Astrocyte of the spinal cord (primary cell): ENCODE measurements at places on chromosomes 2 and 18.
A peak's percentile ranks its signal among the peaks of the same experiment; 100 is the strongest.

DNA sequence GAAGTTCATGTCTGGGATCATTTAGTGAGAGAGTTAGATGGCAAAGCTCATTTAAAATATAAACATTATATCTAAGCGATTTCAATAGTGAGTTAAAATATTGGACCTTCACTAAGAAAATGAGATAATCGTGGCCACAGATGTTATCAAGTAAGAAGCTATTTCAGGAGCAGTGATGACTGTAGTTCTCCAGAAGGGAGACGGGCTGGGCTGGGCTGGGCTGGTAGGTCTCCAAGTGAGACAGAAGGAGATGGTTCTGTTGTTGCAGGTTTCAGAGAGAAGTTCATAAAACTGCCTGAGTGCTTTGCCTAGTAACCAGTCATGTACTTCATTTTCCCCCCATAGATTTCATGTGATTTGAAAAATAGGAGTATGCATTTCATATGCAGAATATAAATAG lies 130.1 kb upstream of the DAPL1 start:
- DNase-seq, result no peak

- no peak for DNase-seq
Observed at GRCh38 chr18:78784861-78785260, 194.8 kb upstream of the SALL3 start.

GRCh38 chr2:180010701-180011100 lies 3.6 kb upstream of the CWC22 start:
- no peak for DNase-seq

DNA sequence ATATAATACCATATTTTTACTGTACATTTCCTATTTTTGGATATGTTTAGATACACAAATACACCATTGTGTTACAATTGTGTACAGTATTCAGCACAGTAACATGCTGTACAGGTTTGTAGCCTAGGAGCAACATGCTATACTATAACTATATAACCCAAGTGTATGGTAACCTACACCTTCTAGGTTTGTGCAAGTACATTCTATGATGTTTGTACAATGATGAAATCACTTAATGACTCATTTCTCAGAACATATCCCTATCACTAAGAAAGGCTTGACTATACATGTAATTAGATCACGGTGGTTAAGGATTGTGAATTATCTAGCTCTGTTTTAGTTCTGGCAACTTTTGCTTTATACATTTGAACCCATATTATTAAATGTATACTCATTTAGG lies 31.3 kb downstream of the NPHP1 start:
- peak; percentile 42 for DNase-seq

- no peak for DNase-seq
Observed at GRCh38 chr18:21759836-21760235, 19.2 kb downstream of the MIB1 start.

GRCh38 chr2:157866666-157867642 lies 9.2 kb downstream of the ACVR1 start:
- DNase-seq, result no peak

DNA sequence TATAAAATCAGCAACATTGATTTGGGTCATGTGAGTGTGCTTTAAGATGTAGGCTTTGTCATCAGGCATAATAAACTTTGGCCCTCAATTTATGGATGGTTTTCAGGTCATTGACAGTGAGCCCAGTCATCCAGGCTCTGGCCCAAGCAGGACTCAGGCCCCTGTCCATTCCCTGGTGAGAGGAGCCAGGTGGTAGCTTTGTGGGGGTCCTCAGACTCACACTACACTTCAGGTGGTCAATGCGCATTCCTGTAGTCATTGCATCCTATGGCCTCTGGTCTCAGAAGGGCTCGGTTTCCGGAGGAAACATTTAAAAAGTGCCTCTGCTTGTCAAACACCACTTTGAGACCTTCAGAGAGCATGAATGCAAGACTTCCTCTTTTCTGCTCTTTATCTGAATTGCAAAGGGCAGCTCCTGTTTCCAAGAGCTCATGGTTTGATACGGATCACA lies 20.2 kb downstream of the LGALSL start:
- DNase-seq, result no peak

GRCh38 chr2:108889907-108890306 lies 99.1 kb downstream of the EDAR start:
- DNase-seq, result no peak

DNA sequence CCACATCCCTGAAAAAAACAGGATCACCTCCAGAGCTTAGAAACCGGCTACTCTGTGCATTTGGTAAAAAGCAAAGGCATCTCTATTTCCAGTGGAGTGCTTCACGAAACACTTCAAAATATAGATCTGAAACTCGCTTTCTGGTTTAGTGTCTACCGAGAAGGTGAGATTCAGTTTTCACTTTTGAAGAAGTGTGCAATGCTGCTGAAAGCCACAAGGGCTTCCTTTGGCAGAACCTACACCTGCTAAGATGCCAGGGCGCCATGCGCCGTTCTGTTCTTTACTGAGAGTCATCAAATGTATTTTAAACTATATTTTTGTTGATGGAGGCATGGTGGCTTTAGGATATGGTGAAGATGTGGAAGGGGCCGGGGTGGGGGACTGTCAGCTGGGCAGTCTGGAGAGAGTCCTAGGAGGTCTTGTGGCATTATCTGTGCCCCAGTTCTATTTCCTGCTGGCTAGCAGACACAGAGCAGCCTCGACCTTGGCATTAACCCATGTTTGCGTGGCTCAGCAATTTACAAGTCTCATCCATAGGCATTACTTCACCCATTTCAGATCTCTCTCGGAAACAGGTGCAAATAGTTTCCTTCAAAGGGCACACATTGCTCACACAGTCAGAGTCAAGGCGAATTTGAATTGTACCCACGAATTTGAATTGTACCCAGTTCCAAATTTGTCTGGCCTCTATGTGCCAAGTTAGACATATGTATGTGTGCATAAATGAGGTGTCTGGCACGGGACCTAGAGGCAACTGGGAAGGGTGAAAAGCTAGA lies 46.7 kb upstream of the KCNF1 start:
- DNase-seq, result no peak

GRCh38 chr2:64945973-64946768 lies 43.0 kb upstream of the SLC1A4 start:
- peak; percentile 17 for DNase-seq

DNA sequence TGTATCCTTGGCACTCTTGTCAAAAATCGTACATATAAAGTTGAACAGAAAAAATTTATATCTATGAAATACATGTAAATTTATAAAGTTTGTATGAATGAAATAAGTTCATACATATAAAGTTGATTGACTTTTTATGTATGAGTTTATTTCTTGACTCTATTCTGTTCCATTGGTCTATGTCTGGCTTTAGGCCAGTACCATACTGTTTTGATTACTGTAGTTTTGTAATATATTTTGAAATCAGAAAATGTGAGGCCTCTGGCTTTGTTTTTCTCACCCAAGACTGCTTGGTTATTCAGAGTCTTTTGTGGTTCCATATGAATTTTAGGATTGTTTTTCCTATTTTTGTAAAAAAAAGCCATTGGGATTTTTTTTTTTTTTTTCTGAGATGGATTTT lies 41.8 kb upstream of the SP9 start:
- no peak for DNase-seq

GRCh38 chr18:493986-494983 lies 6.2 kb downstream of the COLEC12 start:
- DNase-seq, result peak; percentile 30

DNA sequence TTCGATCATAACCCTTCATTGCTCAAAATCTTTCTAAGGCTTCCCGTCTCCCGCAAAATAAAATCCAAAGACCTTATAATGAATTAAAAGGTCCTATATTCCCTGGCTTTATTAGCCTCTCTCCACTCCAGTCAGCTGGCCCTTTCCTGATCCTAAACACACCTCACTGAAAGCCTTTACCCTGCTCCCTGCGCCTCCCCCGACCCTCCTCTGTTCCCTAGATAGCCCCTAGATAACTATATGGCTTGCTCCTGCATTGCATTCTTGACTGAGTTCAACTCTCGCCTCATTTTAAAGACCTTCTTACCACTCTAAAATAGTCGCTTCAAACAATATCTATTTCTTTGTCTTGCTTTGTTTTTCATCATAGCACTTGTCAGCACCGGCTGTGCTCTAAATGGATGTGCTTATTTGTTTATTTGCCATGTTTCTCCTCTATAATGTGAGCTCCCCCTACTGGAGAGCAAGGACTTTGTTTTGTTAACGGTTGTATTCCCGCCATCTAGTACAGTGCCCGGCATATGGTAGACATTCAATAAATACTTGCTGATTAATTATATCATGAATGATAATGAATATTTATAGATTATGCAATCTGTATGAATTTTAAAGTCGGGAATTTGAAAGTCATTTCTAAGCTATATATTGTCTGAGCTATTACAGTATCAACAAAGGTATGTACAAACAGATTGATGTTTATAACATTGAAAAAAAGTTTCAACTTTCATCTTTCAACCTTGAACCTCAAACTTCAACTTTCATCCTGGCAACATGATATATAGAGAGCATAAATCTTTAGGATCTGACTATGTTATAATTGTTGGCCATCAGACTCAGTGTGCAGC lies 32.4 kb upstream of the VIT start:
- peak; percentile 77 for DNase-seq

GRCh38 chr18:361100-361732 lies 93.4 kb upstream of the THOC1 start:
- no peak for DNase-seq

DNA sequence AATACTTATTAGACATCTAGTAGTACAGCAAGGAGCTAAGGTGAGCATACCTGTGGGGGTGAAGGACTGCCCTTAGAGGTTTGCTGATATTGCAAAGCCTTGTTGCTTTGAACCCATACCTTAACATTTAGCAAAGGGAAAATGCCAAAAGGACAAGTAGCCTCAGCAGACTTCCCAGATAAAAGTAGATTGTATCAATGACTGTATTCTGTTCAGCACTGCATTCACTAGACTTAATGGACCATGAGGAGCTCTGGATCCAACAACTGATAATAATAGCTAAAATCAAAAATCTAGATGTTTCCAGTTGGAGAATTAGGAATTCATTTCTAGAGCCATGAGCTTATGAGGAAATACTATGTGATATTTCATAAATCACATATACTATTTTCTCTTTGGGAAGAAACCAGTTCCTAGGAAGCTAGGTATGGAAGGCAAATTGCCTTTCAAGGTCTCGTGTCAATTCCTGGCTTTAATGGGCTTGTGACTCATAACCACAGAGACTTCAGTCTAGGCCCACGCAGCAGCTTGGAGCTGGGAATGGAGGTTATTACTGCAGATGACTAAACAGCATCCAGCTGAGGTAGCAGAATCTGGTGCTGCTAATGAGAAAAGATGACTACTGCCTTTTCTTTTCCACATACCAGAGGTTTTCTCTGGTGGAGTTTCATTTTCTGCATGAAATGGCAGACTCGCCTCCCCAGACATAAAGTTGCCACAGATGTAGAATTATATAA lies 191.2 kb upstream of the NABP1 start:
- peak; percentile 98 for DNase-seq

- DNase-seq, result no peak
Observed at GRCh38 chr18:36047521-36047920, 19.8 kb downstream of the RPRD1A start.

DNA sequence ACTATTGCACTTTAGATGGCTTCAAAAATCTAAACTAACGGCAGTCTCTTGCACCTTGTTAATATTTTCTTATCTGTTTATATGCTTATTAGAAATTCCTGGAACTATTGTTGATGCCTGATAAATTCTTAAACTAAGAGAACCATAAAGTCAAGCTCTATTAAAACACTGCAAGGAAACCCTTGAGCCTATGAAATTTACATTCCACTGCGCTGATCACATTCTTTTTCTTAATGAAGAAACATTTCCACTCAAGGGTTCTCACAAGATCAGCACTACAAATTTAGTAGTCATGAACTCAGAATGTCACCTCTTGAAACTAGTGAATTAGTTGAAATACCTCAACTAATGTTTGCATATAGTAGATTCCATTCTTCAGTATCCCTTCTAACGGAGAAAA lies 331.8 kb upstream of the SLC8A1 start:
- DNase-seq, result no peak

GRCh38 chr2:181112916-181113315 lies 132.5 kb downstream of the UBE2E3 start:
- DNase-seq, result no peak

GRCh38 chr2:134148843-134149472 lies 104.9 kb upstream of the MGAT5 start:
- no peak for DNase-seq

DNA sequence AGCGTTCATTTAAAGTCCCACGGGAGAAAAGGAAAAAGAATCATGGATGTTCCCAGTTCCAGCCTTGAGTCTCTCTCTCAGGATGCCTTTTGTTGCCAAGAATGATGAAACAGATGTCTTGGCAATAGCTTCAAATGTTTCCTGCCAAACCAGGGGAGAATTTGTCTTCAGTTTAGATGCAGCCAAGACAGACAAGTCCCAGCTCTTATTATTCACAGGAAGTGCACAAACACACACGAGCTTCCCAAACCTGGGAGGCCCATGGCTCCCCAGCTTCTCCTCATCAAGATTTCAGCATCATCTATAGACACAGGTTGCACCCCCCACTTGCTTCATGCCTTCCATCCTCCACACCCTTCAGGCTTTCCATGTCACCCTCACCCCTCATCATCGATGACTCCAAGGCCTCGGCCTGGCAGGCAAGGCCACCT lies 45.9 kb downstream of the HS1BP3 start:
- DNase-seq, result peak; percentile 89
